ENCODE measurements at places on chromosomes 3 and 15. TPM values are rescaled to one million over a fixed set of nuclear protein-coding genes. Genes with fewer than 3 reads are reported as not detected.

DNA sequence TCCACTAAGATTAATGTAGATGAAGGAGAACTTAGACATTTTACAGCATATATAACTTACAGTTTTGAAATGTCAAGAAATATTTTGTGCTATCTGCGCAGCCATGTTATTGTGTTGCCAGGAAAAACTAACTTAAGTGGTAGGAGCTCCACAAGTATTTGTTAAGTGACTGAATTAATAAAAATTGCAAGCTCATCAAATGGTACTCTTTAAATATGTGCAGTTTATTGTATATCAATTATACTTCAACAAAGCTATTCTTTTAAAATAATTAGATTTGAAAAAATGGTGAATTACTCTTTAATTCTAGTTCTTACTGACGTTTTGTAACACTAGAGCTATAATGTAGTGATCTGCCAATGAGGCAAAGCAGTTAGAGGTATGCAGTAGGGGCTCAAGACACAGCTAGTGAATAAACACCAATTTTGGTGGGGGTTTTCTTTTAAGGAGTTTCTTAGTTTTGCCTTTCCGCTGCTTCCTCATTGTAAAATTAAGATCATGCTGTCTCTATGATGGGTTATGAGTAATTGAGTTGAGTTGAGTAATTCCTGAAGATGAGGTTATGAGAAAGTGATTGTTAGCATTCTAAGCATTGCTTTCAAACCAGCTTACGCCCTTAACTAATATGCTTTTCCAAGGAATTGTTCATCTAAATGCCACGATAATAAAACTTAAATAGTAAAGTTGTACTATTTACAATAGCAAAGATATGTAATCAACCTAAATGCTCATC is 10.9 kb upstream of the LXN start:
- no peak for DNase-seq

DNA sequence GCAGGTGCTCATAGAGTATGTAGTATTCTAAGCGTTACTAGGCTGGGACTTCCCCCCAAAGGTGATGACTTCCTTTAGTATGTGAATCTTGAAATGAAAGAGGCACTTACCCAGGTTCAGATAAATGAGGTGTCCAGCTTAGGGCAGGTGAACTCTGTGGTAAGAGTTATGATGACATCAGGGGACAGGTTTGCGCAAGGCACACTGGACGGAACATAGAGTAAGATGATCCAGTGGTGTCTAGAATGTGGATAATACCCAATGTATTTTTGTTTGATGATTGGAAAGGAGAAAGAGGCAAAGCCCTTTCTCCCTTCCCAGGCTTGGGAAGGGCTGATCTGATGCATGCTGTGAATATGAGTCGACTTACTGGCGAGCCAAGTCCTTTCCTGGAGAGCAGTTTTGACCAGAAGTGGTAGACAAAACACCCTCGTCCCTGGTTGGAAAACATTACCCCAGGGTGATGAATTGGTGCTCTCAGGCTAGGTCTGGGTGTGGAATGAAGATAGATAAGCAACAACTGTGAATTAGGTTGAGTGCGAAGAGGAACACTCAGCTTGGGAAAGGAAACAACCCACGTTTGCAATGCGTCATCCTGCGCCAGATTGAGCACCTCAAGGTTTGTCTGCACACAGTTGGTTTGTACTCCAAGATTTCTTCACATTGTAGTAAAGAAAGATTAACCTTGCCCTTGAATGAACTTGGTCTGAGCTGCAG is 124.2 kb downstream of the GHSR start:
- no peak for DNase-seq

DNA sequence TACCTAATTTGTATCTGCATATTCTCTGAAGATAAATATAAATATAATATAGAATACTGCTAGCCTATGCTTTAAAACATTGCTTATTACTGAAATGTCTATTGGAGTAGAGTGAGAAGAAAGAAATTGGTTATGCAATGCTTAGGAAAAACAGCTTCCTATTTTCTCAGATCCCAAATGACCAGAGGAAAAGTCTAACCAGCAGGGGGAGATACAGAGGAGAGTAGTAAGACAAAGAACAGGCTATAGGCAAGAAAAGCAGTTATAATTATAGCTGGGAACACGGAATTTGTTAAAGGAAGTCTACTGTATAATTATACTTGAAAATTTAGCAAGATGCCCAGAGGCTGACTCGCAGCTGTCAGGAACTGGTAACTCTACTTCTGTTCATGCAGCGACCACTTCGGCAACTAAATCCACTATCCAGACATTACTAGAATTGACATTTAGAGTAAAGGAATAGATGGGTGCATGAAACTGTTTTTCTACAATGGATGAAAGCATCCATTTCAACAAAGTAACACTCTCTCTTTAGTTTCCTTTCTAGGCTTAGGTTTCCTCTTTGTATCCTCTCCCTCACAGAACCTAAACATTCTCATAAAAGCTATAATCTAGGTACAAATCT is 97.2 kb downstream of the TBC1D5 start:
- DNase-seq: no peak

DNA sequence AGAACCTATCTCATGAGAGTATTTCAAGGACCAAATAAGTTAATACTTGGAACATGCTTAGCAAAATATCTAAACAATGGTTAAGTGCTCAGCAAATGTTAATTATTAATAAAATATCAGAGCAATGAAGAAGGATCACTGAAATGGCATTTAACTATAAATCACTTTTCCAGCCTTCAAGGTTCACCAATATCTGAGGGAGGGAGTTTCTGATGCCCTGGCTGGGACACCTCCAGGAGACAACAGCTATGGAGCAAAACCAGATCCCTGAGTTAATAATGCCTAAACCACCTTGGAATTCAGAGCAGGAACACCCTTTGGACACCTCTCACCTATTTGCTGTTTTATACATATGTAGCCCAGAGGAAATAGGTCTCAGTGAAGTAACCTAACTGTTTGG is 6.4 kb upstream of the FAM174B start:
- DNase-seq: no peak

- DNase-seq: no peak
Measured at GRCh38 chr3:55490276-55490913, 3.3 kb upstream of the WNT5A start.

DNA sequence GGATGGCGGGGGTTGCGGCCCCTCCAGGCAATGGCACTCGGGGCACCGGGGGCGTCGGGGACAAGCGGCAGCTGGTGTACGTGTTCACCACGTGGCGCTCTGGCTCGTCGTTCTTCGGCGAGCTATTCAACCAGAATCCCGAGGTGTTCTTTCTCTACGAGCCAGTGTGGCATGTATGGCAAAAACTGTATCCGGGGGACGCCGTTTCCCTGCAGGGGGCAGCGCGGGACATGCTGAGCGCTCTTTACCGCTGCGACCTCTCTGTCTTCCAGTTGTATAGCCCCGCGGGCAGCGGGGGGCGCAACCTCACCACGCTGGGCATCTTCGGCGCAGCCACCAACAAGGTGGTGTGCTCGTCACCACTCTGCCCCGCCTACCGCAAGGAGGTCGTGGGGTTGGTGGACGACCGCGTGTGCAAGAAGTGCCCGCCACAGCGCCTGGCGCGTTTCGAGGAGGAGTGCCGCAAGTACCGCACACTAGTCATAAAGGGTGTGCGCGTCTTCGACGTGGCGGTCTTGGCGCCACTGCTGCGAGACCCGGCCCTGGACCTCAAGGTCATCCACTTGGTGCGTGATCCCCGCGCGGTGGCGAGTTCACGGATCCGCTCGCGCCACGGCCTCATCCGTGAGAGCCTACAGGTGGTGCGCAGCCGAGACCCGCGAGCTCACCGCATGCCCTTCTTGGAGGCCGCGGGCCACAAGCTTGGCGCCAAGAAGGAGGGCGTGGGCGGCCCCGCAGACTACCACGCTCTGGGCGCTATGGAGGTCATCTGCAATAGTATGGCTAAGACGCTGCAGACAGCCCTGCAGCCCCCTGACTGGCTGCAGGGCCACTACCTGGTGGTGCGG is 1.9 kb downstream of the CHST2 start:
- peak; percentile 80 for DNase-seq

DNA sequence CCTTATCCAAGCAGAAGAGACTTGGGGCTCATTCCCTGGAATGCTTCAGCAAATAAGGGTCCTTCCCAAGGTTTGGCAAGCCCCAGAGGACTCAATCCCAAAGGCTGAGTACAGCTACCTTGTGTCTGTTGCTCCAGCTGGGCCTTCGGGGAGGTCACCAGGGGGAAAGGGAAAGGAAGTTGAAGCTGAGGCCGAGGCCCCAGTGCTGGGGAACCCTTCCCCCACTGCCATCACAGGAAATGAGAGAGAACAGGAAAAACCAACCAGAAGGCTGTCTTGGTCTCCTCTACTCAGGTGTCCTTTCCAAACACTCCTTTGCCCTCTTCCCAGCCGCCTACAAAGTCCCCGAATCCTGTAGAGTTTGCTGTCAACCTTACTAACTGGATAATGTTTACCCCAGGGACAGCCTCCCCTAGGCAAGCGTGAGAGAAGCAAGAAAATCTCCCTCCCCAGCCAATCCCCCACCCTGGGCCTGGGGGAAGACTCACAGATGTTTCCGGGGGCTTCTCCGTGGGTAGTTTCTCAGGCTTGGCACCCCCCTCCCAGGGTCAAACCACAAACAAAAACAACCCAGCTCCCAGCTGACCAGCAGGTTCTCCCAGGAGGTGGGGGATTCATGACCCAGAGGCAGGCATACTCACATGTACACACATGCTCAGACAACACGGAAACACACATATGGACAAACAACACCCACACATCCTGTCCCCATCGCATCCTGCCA is 5.5 kb downstream of the CSRNP1 start:
- DNase-seq: no peak

DNA sequence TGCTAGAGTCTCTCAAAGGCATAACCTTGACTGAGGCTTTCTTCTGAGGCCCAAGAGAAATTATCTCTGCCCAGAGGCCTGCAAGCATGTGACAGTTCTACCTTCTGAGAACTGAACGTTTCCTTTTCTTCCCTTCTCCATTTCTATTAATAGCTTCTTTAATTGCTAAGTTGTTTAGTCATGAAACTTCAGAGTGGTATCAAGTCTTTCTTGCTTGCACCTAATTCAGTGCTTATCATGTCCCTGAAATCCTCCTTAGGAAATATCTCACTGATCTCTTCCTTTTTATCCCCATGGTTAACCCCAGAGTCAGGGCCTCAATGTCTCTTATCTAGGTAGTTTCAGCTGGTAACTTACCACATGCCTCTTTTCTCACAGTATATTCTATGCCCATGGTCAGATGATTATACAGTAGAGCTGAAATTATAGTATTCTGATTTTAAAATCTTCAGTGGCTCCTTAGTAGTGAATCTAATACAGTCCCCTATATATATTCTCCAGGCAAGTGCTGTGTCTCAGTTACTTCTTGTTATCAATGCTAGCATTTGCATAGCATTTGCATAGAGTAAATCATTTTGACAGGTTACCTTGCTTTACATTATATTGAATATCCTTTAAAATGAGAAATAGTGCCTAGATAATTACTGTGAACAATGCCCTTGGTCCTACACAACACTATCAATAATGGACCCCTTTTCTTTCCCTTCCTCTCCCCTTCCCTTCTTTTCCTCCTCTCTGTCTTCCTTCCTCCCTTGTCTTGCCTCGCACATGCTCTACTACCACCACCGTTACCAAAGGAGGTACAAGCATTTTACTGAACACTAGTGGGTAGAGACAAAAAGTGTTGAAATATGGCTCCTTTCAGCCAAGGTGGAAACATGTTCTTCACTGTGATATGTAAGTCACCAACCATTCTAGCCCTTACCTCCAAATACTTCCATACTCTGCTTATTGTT is 33.0 kb downstream of the KBTBD8 start:
- DNase-seq: no peak

GRCh38 chr3:153820035-153820434 is 301.2 kb upstream of the ARHGEF26 start:
- no peak for DNase-seq

GRCh38 chr3:55235416-55235815 is 251.7 kb downstream of the WNT5A start:
- no peak for DNase-seq

- DNase-seq: no peak
Measured at GRCh38 chr15:98689431-98689861, 41.1 kb downstream of the IGF1R start.

DNA sequence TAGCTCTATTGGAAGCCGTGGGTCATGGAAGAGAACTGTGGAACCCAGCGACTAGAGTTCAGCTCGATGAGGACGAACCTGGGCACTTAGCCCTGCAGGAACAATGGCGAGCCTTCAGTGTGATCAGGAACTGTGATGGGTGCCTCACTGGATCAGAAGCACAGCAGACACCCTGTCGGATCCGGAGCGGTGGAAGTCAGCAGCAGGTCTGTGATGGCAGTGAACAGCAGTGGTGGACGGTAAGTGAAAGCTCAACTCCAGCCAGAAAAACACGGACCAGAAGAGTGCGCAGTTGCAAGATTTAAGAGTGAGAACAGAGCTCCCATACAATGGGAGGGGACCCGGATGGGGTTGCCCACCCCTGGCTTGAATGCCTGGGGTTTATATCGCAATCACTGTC is 282.2 kb downstream of the NSUN3 start:
- no peak for DNase-seq

The MITF gene
- 0.81 TPM for total RNA-seq

The RHCG gene
- total RNA-seq: 0.31 TPM

The ANP32A gene
- total RNA-seq: 318 TPM

The GALNT15 gene
- total RNA-seq: 0.04 TPM

Measured in H9 (cell line).